Hematopoietic multipotent progenitor cell treated with erythropoietin and hydrocortisone succinate and interleukin-3 and kit ligand, for 15 days (in vitro differentiated cells): ENCODE measurements at places on chromosomes 6 and 20.

DNA sequence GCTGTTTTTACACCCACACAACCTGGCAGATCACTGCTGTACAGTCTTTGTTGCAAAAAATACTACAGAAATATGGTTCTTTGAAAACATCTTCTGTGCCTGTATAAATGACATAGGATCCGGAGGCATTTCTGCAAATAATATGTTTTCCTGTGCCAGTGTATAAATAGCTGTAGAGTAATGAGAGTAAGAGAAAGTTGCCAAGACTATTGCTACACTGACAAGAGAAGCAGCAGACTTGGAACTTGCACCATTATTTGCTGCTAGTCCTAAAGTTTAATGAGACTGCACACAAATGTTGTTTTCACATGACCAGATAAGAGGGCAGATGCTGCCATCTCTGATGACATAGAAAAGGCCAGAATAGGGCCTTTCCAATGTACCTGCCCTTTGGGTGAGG, 50.0 kb upstream of the DTNBP1 start:
- DNase-seq, result no peak

DNA sequence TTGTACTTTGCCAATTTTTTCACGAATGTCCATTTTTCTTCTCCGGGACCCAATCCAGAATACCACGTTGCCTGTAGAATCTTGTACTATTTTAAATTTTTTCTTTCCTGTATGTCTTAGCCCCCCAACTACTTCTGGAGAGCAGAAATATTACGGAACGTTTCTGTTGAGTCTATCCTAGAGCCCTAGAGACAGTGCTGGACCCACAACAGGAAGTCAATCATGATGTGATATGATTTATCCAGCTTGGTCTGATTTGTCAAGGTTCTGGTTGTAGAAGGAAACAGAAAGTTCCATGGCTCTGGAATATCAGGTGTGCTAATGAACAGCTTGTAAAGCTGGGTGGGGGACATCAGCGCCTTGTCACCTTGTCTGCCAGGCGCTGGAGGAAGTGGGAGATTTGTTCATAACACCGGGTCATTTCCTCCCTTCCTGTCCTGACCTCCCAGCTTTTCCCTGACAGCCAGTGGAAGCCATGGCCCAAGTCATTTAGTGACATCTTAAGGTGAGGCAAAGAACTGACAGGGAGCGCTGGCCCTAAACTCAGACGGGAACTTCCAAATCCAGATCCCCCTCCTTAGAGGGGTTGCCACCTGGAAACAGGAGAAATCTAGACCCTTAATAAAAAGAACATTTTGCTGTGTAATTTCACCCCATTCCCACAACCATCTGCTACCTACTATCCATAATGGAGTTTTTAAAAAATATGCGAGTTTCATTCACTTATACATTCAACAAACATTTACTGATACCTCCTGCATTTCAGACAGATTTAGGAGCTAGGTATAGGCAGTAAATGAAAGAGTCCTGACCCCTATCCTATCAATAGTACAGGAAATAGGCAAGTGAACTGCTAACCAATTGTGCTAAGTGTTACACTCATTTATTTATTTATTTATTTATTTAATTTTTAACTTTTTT, 130.5 kb downstream of the ZFP64 start:
- DNase-seq, result no peak

DNA sequence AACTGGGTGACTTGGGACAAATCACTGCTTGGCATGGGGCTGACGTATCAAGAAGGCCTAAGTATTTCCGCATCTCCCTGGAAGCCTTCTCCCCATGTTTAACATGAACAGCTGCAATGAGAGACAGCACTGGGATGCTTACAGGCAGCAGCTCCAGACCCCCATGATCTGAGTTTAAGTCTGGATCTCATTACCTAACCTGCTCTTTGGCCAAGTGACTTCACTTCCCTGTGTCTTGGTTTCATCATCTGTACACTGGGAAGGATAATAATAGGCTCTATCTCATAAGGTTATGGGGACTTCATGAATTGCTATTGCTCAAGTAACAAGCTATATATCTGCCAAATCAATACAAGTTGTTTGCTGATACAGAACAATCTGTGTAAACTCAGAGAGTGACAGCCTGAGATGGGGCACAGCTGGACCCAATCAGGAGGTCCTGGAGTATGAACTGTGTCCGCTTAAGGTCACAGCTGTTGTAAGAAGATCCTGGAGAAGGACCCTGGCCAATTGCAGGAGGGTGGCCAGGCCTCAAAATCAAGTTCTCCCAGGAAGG, 56.0 kb downstream of the TGM2 start:
- DNase-seq, result no peak

DNA sequence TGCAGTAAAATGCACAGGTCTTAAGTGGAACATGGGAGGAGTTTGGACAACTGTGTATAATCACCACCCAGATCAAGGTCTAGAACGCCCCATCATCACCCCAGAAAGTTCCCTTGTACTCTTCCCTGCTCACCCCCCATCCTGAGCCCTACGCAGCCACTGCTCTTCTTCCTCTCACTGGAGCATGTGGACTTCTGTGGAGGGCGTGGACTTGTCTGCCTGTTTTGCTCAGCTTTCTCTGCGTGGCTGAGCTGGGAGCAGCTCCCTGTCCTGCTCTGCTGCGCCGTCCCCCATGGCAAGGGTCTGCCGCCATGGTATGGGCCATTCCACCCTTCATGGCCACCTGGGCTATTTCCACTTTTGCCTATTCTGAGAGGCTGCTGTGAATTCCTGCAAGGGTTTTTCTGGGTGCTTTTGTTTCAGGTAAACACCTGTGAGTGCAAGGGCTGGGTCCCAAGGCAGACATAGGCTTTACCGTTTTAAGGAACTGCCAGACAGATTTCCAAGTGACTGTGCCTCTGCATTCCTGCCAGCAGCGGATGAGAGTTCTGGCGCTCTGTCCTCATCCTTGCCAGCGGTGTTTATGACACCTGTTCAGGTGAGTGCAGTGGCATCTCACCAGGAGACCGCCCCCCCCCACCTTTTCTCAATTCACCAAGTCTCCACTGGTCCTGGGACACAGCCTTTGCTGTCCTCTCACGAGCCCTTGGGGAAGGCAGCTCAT, 19.7 kb downstream of the PCK1 start:
- no peak for DNase-seq

DNA sequence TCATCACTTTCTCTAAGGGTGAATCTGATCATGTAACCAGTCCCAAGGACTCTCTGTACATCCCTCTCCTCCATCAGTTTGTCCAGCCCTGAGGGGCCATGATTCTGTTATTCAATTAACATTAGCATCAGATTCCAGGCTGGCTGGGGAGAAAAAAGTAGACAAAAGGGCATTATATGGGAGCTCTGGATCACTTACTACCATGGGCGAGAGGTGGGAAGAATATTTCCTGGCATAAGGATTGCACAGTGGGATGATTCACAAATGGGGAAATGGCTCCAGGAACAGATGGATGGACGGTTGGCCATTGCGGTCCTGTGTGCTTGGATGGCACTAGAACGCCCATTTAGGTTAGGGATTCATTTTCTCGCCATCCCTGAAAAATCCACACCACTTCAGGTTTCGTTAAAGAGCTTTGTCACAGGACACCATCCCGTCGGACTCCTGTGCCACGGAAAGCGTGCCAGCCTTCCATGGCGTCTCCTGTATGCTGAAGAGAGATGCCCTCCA, 112.6 kb downstream of the THBS2 start:
- DNase-seq, result no peak

DNA sequence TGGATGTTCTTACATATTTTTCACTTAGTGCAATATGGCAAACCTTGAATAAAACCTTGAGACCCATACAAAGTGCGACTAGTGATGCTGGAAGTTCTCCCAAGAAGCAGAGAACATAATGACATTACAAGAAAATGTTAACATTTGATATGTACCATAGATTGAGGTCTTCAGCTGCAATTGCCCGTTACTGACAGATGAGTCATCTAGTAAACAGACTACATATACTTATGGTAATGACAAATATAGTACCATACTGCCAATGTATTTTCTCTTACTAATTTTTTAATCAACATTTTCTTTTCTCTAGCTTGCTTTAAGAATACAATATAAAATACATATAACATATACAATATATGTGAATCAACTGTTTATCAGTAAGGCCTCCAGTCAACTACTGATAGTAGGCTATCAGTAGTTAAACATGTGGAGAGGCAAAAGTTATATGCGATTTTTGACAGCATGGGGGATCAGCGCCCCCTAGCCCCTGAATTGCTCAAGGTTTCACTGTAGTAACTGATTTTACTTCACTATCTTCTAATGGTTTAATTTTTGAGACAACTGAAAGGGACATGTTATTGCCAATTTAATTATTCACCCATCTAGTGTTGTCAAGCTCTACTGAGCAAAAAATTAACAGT, 166.7 kb upstream of the ADGRB3 start:
- no peak for DNase-seq

- DNase-seq, result no peak
These were observed 125.2 kb downstream of the AFG1L start for GRCh38 chr6:108419934-108420609.

- DNase-seq, result peak; percentile 5
These were observed 125.2 kb upstream of the RALGAPA2 start for GRCh38 chr20:20837574-20838021.

DNA sequence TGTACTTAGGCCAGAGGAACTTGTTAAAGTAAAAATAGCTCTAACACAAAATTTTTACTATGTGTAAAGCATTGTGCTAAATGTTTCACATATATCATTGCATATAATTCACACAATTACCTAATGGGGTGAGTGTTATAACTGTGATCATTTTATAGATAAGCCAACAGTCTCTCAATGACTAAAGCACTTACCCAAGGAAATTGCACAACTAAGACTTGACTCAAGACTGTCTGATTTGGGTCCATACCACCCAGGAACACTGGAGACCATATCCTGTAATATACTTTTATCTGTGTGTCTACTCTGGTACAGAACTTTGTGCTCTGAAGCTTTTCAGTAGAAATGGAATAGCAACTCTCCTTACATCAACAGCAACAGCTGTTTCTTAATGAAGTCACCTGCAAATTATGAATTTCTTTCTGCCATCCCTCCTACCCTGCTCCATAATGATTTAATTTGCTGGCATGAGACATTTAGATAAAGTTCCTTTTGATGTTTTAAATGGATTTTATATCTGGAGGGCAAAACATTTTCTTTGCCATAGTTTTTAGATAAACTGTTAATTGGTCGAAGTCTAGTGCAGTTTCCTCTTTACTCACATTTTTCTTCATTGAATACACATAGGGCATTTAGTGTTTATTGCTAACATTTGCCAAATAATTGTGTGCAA, 47.5 kb downstream of the TSPYL4 start:
- DNase-seq, result no peak

DNA sequence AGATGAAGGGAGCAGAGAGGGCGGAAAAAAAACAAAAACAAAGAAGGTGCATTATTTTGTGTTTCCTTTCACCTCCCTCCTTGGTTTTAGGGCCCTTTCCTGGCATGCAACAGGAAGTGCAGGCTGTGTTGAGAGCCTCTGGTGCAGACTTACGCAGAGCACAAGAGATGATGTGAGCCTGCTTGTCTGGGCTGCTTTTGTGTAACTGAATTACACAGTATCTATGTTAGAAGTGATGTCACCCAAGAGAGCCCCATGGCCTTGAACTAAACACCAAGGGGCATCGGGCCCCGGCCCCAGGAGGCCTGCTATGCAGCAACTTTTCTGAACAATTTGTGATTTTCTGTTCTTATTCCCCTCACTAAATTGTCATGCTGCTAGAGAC, 25.5 kb downstream of the GNAS start:
- no peak for DNase-seq

DNA sequence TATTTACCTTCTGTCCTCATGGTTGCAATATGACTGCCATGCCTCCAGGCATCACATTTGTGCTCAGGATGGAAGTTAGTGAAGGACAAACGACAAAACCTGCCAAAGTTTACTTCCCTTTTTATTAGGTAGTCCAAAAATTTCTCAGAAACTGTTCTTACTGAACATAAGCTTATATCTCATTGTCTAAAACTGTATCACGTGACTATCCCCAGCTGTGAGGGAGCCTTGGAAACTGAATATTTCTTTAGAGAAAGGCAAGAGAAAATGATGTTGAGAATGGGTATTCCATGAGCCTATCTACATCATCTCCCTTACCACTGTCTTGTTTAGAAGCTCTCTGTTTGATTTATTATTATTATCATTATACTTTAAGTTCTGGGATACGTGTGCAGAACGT, 303.6 kb upstream of the PRND start:
- no peak for DNase-seq

DNA sequence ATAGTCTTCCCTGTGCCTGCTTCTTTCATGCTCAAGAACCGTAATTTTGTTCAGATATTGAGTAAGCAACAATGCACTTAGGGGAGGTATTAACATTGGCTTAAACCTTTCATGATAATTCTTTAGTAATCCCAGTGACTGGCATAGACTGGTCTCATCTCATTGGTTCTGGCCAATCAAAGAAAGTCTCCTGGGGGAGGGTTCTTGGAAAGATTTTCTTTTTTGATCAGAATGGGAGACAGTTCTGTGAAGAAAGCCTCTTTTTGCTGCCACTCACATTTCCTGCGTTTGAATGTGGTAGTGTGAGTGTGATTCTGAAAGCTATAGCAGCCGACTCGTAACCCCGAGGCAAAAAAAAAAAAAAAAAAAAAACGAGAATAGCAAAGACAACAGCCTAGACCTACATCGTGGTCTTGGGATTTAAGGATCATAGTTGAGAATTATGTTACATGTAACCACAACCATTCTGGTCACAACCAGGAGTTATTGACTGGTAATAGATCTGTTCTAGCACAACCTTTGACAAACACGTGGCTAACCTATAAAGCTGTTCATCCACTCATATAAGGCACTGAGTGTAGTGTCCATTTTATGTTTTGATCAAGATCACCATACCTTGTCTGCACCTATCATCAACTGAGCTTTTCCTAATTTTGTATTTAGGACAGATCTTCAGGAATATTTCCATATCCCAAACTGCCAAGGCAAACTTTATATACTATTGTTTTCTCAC, 15.1 kb upstream of the TMEM217 start:
- no peak for DNase-seq

DNA sequence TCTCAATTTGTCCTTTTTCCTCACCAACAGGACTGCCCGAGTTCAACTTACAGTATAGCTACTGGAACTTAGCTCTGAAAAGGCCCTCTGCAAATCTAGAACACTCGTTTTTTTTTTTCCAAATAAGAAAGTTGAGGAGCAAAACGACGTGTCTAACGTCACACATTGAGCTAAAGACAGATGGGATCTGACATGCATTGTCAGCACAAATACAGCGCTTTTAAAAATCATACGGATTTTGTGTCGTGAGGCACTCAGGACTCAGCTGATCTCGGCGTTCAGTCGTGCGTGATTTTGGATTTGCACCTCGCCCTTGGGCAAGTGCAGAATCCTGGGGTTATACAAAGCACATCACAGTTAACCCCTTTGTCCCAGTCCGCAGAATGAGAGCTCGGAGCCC, 94.7 kb upstream of the ZNF322 start:
- no peak for DNase-seq

- DNase-seq, result peak; percentile 30
These were observed at the start of gene NFATC2 for GRCh38 chr20:51542571-51543421. Gene NFATC2, minus strand, starts transcription at chr20:51542719. Its CDS starts 220 bp downstream, at chr20:51542499.

GRCh38 chr6:2245877-2246863, 765 bp upstream of the GMDS start:
- peak; percentile 61 for DNase-seq

DNA sequence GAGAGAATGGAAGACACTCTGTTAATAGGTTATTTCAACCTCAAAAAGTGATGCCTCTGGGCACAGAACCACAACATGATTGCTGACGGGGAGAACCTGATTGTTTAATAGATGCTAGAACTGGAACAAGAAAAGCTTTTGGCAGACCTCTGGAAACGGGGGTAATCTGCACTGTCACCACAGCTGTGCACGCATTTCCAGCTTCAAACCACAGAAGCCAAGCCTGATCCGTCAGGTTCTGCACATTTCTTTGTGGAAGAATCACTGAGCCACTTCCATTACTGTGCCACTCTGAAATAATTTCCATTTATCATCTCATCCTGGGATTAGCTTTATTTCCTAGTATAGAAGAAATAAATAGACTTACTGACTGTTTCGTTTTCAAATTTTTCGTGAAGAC, 309.3 kb downstream of the FARS2 start:
- DNase-seq, result no peak
